Sigmoid colon (tissue), 7 donors: ENCODE measurements at places on chromosomes 4 and X.

DNA sequence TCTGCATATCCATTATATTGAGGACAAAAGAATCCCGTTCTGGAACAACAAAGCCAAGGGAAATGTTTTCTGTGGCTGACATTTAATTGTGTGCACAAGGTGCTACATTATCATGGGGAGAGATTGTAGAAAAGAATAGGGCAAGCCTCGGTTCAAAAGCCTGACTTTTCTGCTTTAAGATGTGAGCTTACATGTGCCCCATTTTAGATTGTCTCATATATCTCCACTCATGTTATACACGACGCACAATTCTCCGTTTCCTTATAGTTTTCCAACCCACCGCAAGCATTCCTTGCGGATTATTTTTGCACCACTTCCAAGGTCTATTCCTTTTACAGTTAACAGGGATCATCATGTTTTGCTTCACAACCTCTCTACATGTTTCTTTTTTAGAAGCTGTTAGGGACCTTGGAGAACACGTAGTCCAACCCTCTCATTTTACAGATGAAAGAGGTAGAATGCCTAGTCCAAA lies 99.6 kb upstream of the MAML3 start:
- H3K4me3 ChIP-seq = peak overlapping the region; percentile 62
- no peaks in the 10 kb centered on the region for H3K27me3 ChIP-seq
- peaks cover 51% of the 10 kb centered on the region for H3K4me1 ChIP-seq
- H3K27ac ChIP-seq = peak overlapping the region; percentile 92
- no peaks in the 10 kb centered on the region for H3K36me3 ChIP-seq

DNA sequence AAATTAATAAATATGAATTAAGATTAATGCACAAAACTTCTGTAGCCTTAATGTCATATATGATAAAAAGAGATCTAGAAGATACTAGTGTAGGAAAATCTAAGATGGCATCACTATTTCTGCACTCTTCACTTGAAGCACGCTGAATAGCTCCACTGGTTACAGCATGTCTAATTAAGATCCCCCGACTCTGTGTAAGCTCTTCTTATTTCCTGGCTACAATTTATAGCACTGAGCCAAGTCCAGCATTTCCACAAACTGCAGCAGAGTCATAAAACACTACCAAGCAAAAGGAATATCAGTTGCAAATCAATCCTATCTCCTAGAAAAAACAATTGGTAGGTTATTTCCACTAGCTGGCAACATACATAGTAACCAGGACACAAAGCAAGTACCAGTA lies 1.3 kb upstream of the CCNA2 start:
- H3K27me3 ChIP-seq = no peaks in the 10 kb centered on the region
- H3K4me1 ChIP-seq = peaks cover 11% of the 10 kb centered on the region
- H3K4me3 ChIP-seq = no peak overlapping the region
- peak overlapping the region; percentile 82 for H3K27ac ChIP-seq
- no peaks in the 10 kb centered on the region for H3K36me3 ChIP-seq

- H3K27ac ChIP-seq = no peak overlapping the region
- no peak for DNase-seq
- no peak overlapping the region for H3K4me3 ChIP-seq
- no peaks in the 10 kb centered on the region for H3K36me3 ChIP-seq
Observed at GRCh38 chrX:84240848-84241565, 53.0 kb upstream of the RPS6KA6 start.

DNA sequence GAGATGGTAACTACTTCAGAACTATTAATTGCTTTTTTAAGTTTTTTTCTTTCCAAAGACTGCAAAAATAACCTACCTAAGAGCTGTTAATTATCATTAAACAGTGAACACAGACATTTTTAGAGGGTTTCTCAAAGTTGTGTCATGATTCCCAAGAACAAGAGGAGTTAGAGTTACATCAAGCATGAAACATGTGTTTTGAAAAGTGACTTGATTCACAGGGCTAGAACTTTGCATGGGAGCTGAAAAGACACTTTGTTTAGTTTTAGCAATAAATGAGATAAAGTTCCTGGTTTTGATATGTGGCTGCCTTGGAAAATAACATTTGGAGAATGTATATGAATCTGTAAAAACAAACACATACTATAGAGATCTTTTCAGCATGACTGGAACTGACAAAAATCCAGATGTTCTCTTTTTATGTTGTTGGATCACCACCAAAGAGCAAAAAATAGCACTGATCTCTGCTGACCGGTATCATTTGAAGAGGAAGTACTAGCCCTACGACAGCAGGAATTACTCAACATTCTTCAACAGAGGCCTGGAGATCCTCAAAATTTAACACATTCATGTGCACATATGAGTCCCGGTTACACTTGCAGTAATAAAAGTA lies 173.0 kb upstream of the PCDH18 start:
- no peak overlapping the region for H3K4me3 ChIP-seq
- no peaks in the 10 kb centered on the region for H3K27me3 ChIP-seq
- H3K36me3 ChIP-seq = no peaks in the 10 kb centered on the region
- no peak for DNase-seq

DNA sequence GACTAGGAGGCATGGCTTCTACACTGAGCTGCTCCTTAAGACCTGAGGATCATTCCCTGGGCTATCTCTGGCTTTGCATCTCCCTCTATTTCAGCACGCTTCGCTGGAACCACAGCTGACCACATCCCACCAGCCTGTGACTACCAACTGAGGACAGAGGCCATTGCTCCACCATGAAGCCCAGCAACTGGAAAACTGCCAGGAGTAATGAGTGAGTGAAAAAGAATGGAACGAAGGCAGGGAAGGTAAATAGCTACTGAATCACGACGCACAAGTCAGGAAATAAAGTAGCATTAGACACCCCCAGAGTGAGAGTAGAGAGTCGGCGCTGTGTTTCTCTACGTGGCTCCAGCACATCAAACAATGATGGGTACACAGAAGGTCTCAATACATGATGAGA lies 314.7 kb downstream of the LDB2 start:
- H3K36me3 ChIP-seq = no peaks in the 10 kb centered on the region
- H3K27me3 ChIP-seq = no peaks in the 10 kb centered on the region
- no peak overlapping the region for H3K4me3 ChIP-seq
- DNase-seq = no peak
- H3K27ac ChIP-seq = no peak overlapping the region

DNA sequence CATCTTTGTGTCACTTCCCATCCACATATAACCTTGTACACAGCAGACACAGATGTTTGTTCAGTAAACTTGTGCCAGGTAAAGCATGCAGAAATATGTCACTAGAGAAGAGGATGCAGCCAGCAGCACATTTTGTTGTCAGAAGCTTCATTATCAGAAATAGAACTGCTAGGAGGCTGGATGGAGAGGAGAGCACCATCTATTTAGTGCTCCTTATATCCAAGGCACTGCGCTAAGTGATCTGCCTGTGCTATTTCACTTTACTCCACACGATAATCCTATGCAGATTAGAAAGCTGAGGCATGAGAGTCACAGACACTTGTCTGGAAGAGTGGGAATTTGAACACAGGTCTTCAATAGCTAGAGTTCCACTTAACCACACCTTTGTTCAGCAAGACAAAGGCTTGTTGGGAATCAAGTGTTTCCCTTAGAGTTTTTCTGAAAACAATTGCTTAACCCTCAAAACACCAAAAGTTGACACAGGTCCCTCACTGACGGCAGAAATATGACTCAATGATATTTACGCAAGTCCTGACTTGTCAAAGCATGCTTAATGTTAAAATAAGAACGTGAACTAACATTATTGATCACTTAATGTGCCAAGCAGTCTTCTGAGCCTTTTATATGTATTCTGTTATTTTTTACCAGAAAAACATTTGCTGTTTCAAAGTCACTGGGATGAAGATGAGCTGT lies 1.2 kb upstream of the QDPR start:
- H3K4me1 ChIP-seq = no peaks in the 10 kb centered on the region
- H3K4me3 ChIP-seq = no peak overlapping the region
- no peak overlapping the region for H3K27ac ChIP-seq
- H3K27me3 ChIP-seq = no peaks in the 10 kb centered on the region

DNA sequence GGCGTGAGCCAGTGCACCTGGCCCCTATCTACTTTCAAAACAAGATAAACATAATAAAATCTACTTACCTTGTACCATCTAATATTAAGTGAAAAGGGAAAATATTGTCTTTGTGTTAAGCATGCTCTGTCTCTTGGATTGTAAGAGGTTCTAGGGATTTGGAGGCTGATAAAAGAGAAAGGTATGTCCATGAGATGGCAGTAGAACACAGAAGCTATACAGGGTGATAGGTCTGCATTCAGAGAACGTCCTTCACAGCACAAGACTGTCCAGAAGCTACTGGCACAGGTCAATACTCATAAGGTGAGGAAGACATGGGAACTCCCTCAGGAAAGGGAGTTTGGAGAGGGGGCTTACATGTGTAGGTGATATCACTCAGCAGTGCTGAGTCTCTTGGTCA lies 135.5 kb downstream of the TMEM47 start:
- no peaks in the 10 kb centered on the region for H3K27me3 ChIP-seq
- H3K4me3 ChIP-seq = no peak overlapping the region
- H3K36me3 ChIP-seq = no peaks in the 10 kb centered on the region
- DNase-seq = no peak
- no peak overlapping the region for H3K27ac ChIP-seq

GRCh38 chr4:165118256-165118909 lies 5.7 kb upstream of the TMEM192 start:
- H3K4me3 ChIP-seq = no peak overlapping the region
- H3K4me1 ChIP-seq = peaks cover 4% of the 10 kb centered on the region
- no peak for DNase-seq

DNA sequence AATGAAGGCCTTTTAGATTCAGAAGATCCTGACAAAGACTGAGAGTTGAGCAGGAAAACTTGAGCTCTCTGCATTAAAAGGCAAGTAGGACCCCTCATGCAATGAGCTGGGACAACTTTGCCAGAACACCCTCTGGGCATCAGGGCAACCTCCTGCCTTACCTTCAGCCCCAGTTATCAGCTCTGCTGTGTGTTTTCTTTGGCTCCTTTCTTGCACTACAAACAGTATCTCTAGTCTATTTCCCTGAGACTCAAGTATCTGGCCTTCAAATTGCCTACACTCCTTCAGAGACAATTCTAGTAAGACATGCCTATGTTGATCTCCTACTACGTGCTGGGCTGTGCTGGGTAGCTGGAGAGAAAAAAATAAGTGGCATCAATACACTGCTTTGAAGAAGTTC lies 192.2 kb downstream of the MID1IP1 start:
- no peaks in the 10 kb centered on the region for H3K4me1 ChIP-seq
- H3K4me3 ChIP-seq = no peak overlapping the region
- H3K27ac ChIP-seq = no peak overlapping the region
- no peaks in the 10 kb centered on the region for H3K27me3 ChIP-seq

- DNase-seq = no peak
- no peaks in the 10 kb centered on the region for H3K27me3 ChIP-seq
- H3K4me3 ChIP-seq = no peak overlapping the region
- no peaks in the 10 kb centered on the region for H3K4me1 ChIP-seq
Observed at GRCh38 chr4:123517971-123518370, 121.4 kb downstream of the SPRY1 start.

GRCh38 chrX:97846718-97847237 lies 963.1 kb downstream of the RPA4 start:
- no peaks in the 10 kb centered on the region for H3K36me3 ChIP-seq
- H3K4me3 ChIP-seq = no peak overlapping the region
- H3K4me1 ChIP-seq = no peaks in the 10 kb centered on the region
- H3K27me3 ChIP-seq = no peaks in the 10 kb centered on the region

DNA sequence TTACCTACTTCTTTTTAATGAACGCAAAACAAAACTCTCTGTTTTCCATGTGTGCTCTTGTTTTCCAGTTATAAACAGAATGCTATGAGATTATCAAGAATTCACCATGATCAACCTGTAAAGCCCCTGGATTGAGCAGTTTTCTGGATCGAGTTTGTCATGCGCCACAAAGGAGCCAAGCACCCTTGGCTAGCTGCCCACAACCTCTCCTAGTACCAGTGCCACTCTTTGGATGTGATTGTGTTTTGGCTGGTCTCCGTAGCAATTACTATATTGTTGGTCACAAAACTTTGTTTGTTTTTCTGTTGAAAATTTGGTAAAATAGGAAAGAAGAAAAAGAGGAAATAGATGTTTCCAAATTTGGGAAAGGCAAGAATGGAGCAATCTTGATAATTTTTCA lies 51.1 kb downstream of the UGT2B7 start:
- DNase-seq = no peak
- no peak overlapping the region for H3K27ac ChIP-seq
- no peak overlapping the region for H3K4me3 ChIP-seq
- no peaks in the 10 kb centered on the region for H3K36me3 ChIP-seq
- no peaks in the 10 kb centered on the region for H3K27me3 ChIP-seq
- H3K4me1 ChIP-seq = no peaks in the 10 kb centered on the region

DNA sequence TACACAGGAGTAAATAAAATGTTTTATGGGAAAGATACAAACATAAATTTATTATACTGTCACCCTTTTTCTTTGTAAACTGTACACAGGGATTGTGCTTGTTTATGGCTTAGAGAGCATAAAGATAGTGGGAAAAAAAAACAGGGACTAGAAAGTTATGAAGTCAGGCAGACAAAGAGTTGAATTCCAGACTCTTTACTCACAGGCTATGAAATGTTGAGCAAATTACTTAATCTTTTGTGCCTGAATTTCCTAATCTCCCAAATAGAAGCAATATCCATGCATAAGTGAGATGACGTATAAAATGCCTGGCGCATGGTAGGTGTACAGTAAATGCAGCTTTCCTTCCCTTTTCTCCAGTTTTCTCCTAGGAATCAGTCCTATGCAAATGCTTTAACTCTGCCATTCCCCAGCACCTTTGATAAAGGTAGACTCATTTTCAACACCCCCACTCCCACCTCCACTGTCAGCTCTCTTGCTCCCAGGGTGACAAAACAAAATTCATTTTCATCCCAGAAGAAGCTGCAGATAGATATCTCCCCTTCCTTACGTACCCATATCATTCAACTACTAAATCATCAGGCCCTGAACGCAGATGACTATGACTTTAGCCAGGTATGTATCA lies 44.5 kb upstream of the BTC start:
- no peak for DNase-seq

DNA sequence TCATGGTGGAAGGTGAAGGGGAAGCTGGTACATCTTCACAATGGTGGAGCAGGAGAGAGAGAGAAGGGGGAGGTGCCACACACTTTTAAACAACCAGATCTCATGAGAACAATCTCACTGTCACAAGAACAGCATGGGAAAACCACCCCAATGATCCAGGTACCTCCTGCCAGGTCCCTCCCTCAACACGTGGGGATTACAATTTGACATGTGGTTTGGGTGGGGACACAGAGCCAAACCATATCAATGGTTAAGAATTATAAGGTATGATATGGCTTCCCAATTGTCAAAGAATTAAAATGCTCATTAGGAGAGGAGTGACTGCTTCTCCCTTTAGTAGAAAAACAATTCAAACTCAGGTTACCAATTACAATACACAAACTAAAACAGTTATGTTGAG lies 143.3 kb downstream of the PDLIM5 start:
- no peak for DNase-seq
- H3K27me3 ChIP-seq = no peaks in the 10 kb centered on the region
- H3K27ac ChIP-seq = no peak overlapping the region
- H3K4me1 ChIP-seq = peaks cover 8% of the 10 kb centered on the region

GRCh38 chr4:76896614-76897535 lies 1.1 kb downstream of the SOWAHB start:
- no peaks in the 10 kb centered on the region for H3K36me3 ChIP-seq
- peak overlapping the region; percentile 51 for H3K4me3 ChIP-seq
- H3K4me1 ChIP-seq = no peaks in the 10 kb centered on the region
- H3K27ac ChIP-seq = no peak overlapping the region
- H3K27me3 ChIP-seq = peaks cover 42% of the 10 kb centered on the region
- no peak for DNase-seq
